ENCODE measurements at places on chromosomes 1 and 21. TPM values are rescaled to one million over a fixed set of nuclear protein-coding genes. Genes with fewer than 3 reads are reported as not detected.

DNA sequence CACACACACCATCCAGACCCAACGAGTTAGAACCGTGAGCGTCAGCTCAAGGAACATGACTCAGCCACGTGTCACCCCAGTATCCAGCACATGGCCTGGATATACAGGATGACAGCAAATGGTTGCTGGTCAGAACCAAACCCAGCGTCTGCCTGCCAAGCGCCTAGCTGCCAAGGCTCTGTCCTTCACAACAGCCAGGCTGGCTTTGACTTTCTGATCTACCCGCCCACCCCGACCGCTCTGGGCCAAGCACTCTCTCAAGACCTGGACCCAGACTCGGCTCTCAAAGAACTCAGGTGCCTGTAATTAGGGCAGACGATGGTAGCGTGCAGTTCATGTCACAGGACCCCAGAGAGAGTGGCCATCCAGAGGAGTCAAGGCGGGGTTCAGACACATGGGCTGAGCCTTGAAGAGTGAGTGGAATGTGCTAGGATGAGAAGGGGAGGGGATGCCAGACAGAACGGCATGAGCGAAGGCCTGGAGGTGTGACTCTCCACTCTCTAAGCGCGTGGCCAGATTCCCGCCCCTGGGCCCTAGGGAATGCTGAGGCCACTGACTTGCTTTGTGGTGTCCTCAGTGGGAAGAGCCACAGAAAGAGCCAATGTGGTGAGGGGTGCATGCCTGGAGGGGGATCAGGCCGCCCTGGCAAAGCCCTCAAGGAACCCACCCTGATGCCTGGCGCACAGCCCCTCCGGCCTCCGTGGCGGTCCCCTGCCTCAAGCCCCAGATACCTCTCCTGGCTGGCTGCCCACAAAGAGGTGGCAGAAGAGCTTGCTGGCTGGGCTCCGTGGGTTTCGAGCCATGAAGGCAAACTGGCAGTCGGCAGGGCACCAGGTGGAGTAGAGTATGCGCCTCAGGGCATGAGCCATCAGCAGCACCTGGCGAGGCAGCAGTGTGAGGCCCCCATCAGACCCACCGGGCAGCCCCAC is 7.0 kb downstream of the SH2D5 start:
- no peaks in the 10 kb centered on the region for H3K4me1 ChIP-seq
- no peak overlapping the region for H3K27ac ChIP-seq
- no peak overlapping the region for H3K4me3 ChIP-seq
- no peak for DNase-seq
- H3K27me3 ChIP-seq, result peaks cover 36% of the 10 kb centered on the region

GRCh38 chr1:54275349-54275748 is 75.4 kb downstream of the MRPL37 start:
- H3K4me3 ChIP-seq, result no peak overlapping the region
- H3K4me1 ChIP-seq, result peaks cover 67% of the 10 kb centered on the region
- H3K27me3 ChIP-seq, result no peaks in the 10 kb centered on the region
- DNase-seq, result no peak

DNA sequence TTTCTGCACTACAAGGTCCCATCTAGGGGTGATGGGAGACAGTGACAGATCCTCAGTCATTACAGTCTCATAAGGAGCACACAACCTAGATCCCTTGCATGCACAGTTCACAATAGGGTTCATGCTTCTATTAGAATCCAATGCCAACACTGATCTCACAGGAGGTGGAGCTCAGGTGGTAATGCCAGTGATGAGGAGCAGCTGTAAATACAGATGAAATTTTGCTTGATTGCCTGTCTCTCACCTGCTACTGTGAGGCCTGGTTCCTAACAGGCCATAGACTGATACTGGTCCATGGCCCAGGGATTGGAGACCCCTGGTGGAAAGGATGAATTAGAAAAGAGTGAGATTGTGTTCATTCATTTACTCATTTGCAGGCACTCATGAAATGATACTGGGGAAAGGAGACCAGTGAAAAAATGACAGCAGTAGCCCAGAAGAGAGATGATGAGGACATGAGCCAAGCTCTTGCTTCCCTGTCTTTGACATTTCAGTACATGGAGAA is 251.6 kb upstream of the DUSP10 start:
- no peaks in the 10 kb centered on the region for H3K27me3 ChIP-seq
- no peaks in the 10 kb centered on the region for H3K4me1 ChIP-seq
- no peaks in the 10 kb centered on the region for H3K36me3 ChIP-seq
- no peak for DNase-seq

The MPZ gene
- total RNA-seq, result 6.8 TPM

GRCh38 chr1:233025157-233025556 is 74.7 kb downstream of the NTPCR start:
- no peak for DNase-seq
- no peaks in the 10 kb centered on the region for H3K4me1 ChIP-seq
- no peaks in the 10 kb centered on the region for H3K36me3 ChIP-seq
- no peak overlapping the region for H3K27ac ChIP-seq
- no peak overlapping the region for H3K4me3 ChIP-seq

- no peak overlapping the region for H3K27ac ChIP-seq
- H3K27me3 ChIP-seq, result peaks cover 3% of the 10 kb centered on the region
- no peak overlapping the region for H3K4me3 ChIP-seq
- no peak for DNase-seq
These were observed 158.8 kb downstream of the C1orf21 start for GRCh38 chr1:184545601-184546000.

- no peaks in the 10 kb centered on the region for H3K4me1 ChIP-seq
- no peaks in the 10 kb centered on the region for H3K36me3 ChIP-seq
- DNase-seq, result no peak
- no peak overlapping the region for H3K27ac ChIP-seq
- no peak overlapping the region for H3K4me3 ChIP-seq
- H3K27me3 ChIP-seq, result no peaks in the 10 kb centered on the region
These were observed 169.0 kb downstream of the VAV3 start for GRCh38 chr1:107795994-107796393.

All from T-cell (primary cell).